ENCODE measurements at places on chromosomes 12 and 14.

GRCh38 chr12:75819512-75819911, 212.1 kb downstream of the PHLDA1 start:
- DNase-seq = no peak

DNA sequence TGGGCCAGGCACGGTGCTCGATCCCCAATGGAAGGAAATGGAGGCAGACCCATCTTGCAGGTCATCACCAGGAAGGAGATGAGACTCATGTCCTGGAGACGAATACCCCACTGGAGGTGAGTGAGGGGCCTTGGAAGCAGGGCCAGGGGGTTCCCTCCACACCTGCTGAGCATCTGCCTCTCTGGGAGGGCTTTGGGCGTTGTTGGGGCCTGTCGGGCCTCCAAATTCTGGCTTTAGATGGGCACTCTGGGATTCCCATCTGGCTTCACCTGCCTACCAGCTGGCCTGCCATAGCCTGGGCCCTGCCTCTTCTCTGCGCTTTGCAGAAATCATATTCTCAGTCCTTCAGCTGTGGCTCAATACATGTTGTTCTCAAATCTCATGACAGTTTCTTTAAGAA, 13.9 kb downstream of the RTL1 start:
- no peak for DNase-seq

DNA sequence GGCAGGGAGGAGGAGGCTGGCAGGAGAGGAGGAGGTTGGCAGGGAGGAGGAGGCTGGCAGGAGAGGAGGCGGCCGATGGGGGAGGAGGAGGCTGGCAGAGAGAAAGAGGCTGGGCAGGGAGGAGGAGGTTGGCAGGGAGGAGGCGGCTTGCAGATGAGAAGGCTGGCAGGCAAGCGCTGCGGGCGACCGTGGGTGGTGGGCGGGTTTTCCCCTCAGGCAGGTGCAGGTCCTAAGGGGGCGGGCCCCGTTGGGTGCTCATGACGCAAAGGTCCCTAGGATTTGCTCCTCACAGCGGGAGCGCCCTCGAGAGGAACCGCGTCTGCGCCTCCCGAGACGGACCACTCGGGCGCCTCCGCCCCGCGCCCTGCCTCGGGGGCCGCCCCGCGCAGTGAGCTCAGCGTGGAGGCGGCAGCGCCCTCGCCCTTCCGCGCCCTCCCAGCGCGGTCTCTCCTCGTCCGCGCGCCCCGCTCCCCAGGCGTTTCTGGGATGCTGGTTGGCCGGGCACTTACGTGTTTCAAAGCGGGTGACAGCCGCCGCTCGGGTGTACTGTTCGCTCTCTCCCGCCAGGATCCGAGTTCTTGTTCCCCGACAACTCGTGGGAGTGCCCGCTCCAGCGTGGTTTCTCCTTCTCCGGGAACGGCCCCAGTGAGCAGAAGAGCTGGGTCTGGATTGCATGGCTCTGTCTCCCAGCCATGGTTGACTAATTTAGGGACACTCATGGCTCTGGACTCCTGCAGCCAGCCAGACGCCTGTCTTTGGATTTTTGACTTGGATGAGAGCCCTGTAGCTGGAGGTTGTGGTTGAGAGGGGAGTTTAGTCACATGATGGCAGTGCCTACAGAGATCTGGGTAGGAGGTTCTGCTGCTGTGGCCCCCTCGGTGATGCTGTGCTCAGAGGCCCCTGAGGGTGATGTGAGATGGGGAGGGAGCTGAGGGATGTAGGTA, 64.1 kb upstream of the PPP4R3A start:
- DNase-seq = peak; percentile 93

GRCh38 chr12:114686773-114687500, 3.0 kb upstream of the TBX3 start:
- no peak for DNase-seq

GRCh38 chr12:26658991-26659390, 174.0 kb downstream of the ITPR2 start:
- DNase-seq = no peak

All from MG63 (cell line).